ENCODE measurements at places on chromosomes 3 and 15.
A peak's percentile ranks its signal among the peaks of the same experiment; 100 is the strongest.

- no peak for DNase-seq
Observed at GRCh38 chr3:72405943-72406566, 442.2 kb downstream of the SHQ1 start.

DNA sequence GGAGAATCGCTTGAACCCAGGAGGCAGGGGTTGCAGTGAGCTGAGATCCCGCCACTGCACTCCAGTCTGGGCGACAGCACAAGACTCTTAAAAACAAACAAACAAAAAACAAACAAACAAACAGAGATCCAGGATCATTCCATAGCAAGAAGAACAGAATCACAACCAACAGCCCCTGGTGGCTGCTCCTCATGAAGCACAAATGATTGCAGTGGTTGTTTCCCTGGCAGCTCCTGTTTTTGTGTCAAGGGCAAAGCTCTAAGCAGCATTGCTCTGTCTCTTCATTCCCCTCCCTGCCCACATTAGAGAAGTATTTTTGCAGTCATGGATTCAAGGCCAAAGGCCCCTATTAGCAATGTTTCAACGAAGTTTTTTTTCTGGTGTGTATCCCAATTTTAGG lies 25.8 kb upstream of the BLM start:
- no peak for DNase-seq

DNA sequence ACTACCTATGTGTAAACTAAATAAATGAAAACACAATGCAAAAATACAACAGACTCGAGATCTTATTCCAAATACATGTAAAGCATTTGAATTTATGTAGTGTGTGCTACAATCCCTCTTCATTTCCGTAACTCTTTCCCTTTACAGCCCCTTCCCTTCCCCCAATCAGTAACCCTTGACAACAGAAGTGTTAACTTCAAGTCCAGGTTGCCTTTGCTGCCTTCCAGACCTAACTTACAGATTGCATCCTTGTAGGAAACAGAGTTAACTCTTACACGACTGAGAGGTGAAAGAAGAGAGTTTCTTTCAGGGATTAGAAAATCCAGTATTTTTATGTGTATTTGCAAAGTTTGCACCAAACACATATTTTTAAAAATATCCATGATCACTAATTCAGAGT lies 1.4 kb upstream of the ROBO1 start:
- DNase-seq: no peak

DNA sequence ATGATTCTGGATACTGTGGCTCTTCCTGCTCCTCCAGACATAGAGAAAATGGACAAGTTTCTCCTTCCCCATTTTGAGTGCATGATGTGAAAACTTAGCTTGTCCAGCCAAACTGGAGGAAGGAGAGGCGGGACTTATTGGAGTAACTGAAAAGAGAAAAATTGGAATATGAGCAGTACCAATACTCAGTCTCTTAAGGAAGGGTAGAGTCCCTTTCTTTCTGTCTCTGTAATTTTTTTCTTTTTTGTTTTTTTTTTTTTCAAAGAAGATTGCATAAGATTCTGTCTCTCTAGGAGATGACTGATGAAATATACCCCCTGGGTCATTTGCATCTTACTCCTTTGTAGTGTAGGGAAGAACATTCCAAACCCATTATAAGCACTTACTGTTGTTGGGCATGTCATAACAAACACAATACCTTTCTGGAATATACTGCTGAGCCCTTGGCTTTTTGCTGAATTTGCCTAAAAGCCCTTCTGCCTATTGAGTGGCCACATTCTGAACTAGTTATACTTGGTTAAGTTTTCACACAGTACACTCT lies 498.1 kb upstream of the TPRG1 start:
- no peak for DNase-seq

- DNase-seq: peak; percentile 43
Observed at GRCh38 chr3:155739154-155739553, 5.7 kb downstream of the PLCH1 start.

GRCh38 chr3:169420429-169420828 lies 243.1 kb downstream of the MECOM start:
- DNase-seq: no peak

DNA sequence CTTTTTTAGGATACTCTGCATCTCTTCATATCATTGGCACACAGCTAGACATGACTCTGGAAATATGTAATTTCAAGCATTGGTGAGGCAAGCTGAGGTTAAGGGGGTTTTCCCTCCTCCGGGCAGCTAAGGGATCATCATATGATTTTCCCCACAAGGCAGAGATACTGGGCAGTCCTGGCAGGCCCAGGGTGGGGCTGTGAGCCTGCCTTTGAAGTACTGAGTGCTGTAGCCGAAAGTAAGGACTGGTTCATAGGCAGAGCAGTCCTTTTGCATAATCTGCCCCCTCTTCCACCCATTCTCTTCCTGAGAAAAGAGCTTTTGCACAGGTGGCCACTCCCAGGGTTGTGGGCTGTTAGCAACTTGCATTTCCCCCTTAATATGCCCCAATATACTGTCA lies 168.8 kb upstream of the MANF start:
- no peak for DNase-seq

DNA sequence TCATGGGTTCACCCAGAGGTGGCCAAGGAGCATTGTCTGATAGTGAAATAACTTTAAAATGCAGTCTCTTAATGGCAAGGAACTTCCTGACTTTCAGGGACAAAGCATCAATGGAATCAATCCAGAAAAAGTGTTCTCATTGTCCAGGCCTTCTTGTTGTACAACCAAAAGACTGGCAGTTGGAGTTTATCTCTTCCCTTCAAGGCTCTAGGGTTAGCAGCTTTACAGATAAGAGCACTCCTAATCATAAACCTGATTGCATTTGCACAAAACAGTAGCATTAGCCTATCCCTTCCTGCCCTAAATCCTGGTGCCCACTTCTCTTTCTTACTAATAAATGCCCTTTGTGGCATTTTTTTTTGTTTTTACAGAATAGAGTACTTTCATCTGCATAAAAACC lies 43.3 kb upstream of the VIPR1 start:
- DNase-seq: no peak

DNA sequence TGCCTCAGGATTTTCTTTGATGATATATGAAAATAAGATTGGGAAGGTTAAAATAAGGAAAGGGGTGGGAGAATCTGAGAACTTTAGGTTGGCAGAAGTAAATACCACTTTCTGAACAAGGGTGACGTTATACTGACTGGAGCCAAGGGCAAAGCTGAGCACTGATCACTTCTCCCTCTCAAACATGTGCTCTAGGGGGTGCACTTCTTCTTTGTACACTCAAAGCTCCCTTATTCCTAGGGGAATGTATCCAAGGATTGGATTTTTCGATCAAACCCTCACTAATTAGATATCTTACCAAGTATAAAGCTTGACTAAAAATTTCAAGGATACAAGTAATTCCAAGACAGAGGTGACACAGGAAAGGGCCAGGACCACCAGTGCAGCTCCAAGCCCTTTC lies 243.9 kb upstream of the UMPS start:
- DNase-seq: no peak
